ENCODE measurements at places on chromosomes 4 and X.

GRCh38 chrX:52852110-52852860 lies 15.6 kb downstream of the XAGE3 start:
- DNase-seq = no peak

- DNase-seq = no peak
Measured at GRCh38 chrX:24777660-24778059, 83.9 kb downstream of the POLA1 start.

DNA sequence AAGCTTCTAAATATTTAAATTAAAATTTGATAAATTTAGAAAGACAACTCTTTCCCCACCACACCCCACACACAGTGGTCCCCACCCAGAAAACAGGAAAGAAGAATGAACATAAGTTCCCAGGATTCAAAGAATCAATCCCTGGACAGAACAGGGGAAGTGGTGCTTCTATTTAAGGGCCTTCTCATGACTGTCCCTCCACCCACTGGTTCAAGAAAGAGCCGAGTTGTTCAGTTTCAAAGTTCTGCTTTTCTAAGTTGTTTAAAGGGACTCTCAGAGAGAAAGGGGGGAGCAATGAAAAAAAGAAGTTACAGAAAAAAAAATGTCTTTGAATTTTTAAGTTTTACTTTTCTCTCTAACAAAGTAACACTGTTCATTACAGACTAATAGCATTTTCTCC lies 195.8 kb downstream of the PDGFC start:
- DNase-seq = no peak

DNA sequence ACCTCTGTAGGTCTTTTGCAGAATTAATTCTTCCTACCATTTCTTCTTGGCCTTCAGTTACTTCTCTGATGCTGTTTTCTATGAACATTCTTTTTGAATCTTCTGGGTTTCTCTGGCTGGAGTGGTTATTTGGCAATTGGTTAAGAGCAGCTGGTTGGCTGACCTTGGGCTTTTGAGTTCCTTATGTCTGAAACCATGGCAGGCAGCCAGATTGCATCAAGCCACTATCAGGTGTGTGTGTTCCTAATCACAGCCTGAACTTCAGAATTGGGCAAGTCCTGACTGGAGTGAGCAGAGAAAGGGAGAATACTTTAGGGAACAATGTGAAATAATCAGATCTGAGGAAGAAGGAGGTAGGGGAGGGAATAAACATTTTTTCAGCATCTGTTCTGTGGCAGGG lies 90.2 kb downstream of the ARHGAP10 start:
- peak; percentile 94 for DNase-seq

Data from AG09319 (cell line).